ENCODE measurements at places on chromosomes 11 and 22.

GRCh38 chr11:129213261-129213660, 21.1 kb upstream of the ARHGAP32 start:
- DNase-seq, result no peak

- DNase-seq, result no peak
Observed at GRCh38 chr22:30969532-30970355, 679 bp downstream of the TUG1 start.

DNA sequence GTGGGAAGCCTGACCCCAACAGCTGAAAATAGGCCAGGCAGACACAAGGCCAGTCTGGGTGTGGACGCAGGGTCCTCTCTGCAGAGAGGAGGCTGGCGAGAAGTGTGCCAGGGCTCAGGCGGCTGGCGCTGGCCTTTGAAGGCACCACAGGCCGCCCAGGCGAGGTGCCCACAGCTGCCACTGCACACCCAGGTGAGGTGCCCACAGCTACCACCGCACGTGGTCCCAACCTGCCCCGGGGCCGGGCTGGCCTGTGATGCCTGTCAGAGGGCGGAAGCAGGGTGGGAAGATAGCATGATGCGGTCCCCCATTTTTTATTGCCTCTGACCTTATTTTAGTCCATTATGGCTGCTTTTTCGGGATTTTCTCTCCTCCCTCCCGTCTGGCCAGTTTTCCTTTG, 1303.9 kb downstream of the BRD1 start:
- no peak for DNase-seq

GRCh38 chr11:62280452-62280851, 10.5 kb downstream of the SCGB2A2 start:
- DNase-seq, result no peak

- DNase-seq, result no peak
Observed at GRCh38 chr11:123454060-123454651, 24.1 kb downstream of the GRAMD1B start.

DNA sequence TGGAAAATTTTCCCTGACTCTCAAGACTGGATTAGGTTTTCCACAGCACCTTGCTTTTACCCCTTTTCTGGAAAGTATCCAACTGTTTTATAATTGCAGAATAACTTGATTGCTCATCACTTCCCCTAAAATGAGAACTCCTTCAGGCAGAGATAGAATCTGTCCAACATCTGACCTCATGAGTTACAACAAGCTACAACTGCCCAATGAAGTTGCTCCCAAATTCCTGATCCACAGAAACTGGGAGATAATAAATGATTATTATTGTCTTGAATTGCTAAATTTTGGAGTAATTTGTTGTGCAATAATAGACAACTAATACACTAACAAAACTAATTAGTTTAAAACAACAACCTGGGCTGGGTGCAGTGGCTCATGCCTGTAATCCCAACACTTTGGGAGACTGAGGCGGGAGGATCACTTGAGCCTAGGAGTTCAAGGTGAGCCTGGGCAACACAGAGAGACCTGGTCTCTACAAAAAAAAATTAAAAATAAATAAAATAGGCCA, 10.0 kb upstream of the CCDC83 start:
- no peak for DNase-seq

DNA sequence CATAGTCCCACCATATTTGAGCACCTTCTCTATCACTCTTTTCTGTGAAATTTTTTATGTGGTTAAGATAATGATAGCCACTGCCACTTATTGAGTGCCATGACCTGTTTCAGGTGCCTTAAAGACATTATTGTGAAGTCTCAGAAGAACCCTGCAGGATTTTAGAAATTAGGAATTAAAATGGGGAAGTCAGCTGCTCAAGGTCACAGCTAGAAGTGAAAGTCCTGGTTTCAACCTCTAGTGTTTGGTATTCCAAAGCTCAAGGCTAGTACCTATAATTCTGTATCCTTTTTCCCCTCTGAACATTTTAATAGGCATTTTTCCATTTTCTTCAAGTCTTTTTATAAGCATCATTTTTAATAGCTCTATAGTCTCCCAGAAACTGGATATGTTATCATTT, 9.0 kb upstream of the RRM1 start:
- no peak for DNase-seq

GRCh38 chr11:130217133-130218031, 57.8 kb downstream of the ST14 start:
- DNase-seq, result no peak

GRCh38 chr11:45930951-45931570, 8.6 kb downstream of the LARGE2 start:
- DNase-seq, result no peak

DNA sequence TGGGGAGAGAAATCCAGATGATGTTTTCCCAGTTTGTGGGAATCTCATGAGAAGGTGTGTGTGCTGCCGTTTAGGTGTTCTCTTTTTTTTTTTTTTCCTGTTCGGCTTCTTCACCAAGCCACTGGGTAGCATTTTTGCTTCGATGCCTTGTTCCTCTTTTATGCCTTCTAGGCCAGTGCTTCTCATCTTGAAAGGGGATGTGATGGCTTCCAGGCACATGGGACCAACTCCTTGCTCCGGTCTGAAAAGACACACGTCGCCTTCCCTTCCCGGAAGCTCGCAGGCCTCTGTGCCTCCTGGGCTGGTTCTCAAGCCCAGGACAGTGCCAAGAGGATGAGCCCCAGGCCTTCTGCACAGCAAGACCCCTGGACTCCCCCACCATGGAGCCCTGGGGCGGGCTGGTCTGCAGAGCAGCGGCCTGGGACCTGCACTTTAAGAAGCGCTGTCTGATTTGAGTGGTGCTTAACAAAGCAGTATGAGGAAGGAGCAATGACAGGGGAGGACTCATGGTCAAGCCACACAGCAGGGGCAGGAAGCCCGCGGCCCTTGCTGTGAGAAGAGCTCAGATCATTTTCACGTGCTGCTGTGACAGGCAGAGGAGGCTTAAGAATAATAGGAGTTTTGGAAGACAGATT, 158.8 kb downstream of the MPPED1 start:
- no peak for DNase-seq

GRCh38 chr11:81674211-81674610, 1059.5 kb downstream of the FAM181B start:
- no peak for DNase-seq

All from hippocampal formation (tissue), 2 donors.